Activated T-helper 2 cell treated with anti-CD3 and anti-CD28 coated beads, Interferon-gamma antibody, Interleukin-2, Interleukin-4, amounts not matched to agents 10 μg/mL and 5 μg/mL and 100 μg/mL, durations not matched to agents 14 hours and 24 hours and 36 hours (primary cell): ENCODE measurements at places on chromosomes 11 and 22. TPM values are rescaled to one million over a fixed set of nuclear protein-coding genes. Genes with fewer than 3 reads are reported as not detected.

- no peak for DNase-seq
These were observed 78.6 kb upstream of the GRK3 start for GRCh38 chr22:25485626-25486545.

GRCh38 chr11:44988981-44989635 is 38.4 kb upstream of the TP53I11 start:
- DNase-seq: no peak

DNA sequence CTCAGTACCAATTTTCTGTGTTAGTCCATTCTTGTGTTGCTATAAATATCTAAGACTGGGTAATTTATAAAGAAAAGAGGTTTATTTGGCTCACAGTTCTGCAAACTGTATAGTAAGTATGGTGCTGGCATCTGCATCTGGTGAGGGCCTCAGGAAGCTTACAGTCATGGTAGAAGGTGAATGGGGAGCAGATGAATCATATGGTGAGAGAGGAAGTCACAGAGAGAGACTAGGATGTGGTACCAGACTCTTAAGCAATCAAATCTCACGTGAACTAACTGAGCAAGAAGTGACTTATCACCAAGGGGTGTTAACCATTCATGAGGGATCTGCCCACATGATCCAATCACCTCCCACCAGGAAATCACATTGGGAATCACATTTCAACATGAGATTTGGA is 60.8 kb upstream of the ZBED5 start:
- no peak for DNase-seq

GRCh38 chr22:39928536-39929520 is 27.9 kb downstream of the GRAP2 start:
- DNase-seq: no peak

DNA sequence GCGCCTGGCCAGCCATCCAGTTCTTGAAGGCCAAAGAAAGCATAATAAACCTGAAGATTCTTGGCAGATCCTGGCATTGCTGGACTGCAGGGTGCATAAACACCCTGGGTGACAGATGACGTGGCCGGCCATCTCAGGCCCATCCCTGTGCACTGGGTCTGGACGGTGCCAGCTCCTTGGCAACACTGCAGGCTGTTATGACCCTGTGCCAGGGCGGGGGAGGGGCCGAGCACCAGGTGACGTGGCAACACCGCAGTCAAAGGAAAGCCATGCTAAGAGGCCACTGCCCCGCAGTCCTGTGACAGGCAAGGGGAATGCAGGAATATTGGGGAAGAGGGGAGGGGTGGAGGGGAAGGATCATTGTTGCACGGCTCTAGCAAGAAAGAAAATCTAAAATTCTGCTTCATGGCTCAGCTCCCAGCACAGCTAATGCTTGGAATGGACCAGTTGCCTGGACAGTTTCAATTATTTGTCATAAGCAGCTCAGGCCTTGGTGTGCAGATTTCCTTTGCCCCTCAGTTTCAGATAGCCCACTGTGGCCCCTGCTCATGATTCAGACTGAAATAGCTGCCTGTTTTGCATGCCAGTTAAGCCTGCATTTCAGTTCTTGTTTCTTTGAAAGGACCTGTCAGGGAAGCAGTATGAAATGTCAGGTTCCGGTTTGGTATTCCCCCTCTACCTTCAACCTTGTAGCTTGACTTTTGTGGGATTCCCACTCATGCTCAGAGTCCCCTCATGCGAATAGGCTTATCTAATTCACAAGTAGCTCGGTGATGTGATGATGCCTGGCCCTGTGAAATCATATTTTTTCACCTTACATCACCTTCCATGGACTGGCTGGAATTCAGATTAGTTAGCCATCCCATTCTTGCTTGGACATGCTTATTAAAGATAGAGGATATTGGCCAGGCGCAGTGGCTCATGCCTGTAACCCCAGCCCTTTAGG is 29.7 kb upstream of the DDX6 start:
- DNase-seq: no peak

NLRP14 gene
- 0.28 and 0.39 TPM in 2 replicates for total RNA-seq

SMIM38 gene
- 0.41 and 0.53 TPM in 2 replicates for total RNA-seq

ACTN3 gene
- 0.07 and 0.14 TPM in 2 replicates for total RNA-seq
